ENCODE measurements at places on chromosomes 4 and X. TPM values are rescaled to one million over a fixed set of nuclear protein-coding genes. Genes with fewer than 3 reads are reported as not detected.

The RPS6KA6 gene
- 4.5 TPM for total RNA-seq

The CXCL3 gene
- 3.8 TPM for total RNA-seq

The OPHN1 gene
- total RNA-seq, result 2.8 TPM

The IQSEC2 gene
- 46.8 TPM for total RNA-seq

The ASB12 gene
- not detected for total RNA-seq

Measured in A549 treated with GW870086 at 1 μM for 4 hours (cell line).